T-helper 2 cell treated with Interferon-gamma antibody and Interleukin-4, amounts not matched to agents 100 ng/mL and 5 ng/mL, for 36 hours (primary cell): ENCODE measurements at places on chromosomes 3 and 15. TPM values are rescaled to one million over a fixed set of nuclear protein-coding genes. Genes with fewer than 3 reads are reported as not detected.

Gene PTPN23
- total RNA-seq, result 32.7 and 35.2 TPM in 2 replicates

Gene TMEM89
- total RNA-seq, result 0.77 and 1.4 TPM in 2 replicates

Gene DUOX1
- total RNA-seq, result 0.09 TPM in 1 of 2 replicates, not detected in the other

Gene CHRM5
- not detected in 2 replicates for total RNA-seq

Gene LYZL4
- not detected in 2 replicates for total RNA-seq

Gene CCDC13
- 0.45 TPM in 1 of 2 replicates, not detected in the other for total RNA-seq

Gene SQOR
- total RNA-seq, result 92.6 and 98.4 TPM in 2 replicates

Gene MGLL
- 3.8 and 5.0 TPM in 2 replicates for total RNA-seq

Gene ARNT2
- 0.23 TPM in 1 of 2 replicates, not detected in the other for total RNA-seq

Gene CSPG4
- not detected in 2 replicates for total RNA-seq

Gene RPL39L
- total RNA-seq, result 19.7 and 21.4 TPM in 2 replicates

Gene ITIH1
- not detected in 2 replicates for total RNA-seq

Gene DTWD1
- 17.5 and 20.5 TPM in 2 replicates for total RNA-seq

Gene RFX7
- 40.2 and 41.0 TPM in 2 replicates for total RNA-seq

Gene ZNF280D
- 27.7 and 28.2 TPM in 2 replicates for total RNA-seq

Gene LCMT2
- total RNA-seq, result 15.5 and 16.0 TPM in 2 replicates

Gene GOLGA8J
- 0.45 TPM in 1 of 2 replicates, not detected in the other for total RNA-seq

Gene RPSA
- total RNA-seq, result 1,835 and 1,858 TPM in 2 replicates

Gene IL5RA
- total RNA-seq, result not detected in 2 replicates

Gene SPINK8
- not detected in 2 replicates for total RNA-seq

Gene CCRL2
- total RNA-seq, result 3.5 and 4.1 TPM in 2 replicates

Gene SAMMSON
- total RNA-seq, result not detected in 2 replicates

Gene SERPINI2
- not detected in 2 replicates for total RNA-seq

Gene SSUH2
- total RNA-seq, result 0.27 and 0.43 TPM in 2 replicates

Gene CCNL1
- total RNA-seq, result 221 and 227 TPM in 2 replicates

Gene ABI3BP
- not detected in 2 replicates for total RNA-seq

Gene ITIH4
- 9.6 and 9.7 TPM in 2 replicates for total RNA-seq

Gene KLHL40
- not detected in 2 replicates for total RNA-seq

Gene CATSPER2
- total RNA-seq, result 6.9 and 7.6 TPM in 2 replicates

Gene GALNT15
- not detected in 2 replicates for total RNA-seq

Gene SGO1
- 29.7 and 30.5 TPM in 2 replicates for total RNA-seq

Gene FSD2
- total RNA-seq, result not detected in 2 replicates

Gene BOC
- 0.05 and 0.27 TPM in 2 replicates for total RNA-seq

Gene LIPH
- not detected in 2 replicates for total RNA-seq

Gene ZNF662
- 0.27 and 0.93 TPM in 2 replicates for total RNA-seq

Gene BFSP2
- 0.36 and 1.0 TPM in 2 replicates for total RNA-seq

Gene ZBTB47
- total RNA-seq, result 0.11 and 0.32 TPM in 2 replicates
